Body of pancreas (tissue), 4 donors: ENCODE measurements at places on chromosomes 3 and 15. TPM values are rescaled to one million over a fixed set of nuclear protein-coding genes. Genes with fewer than 3 reads are reported as not detected.

GRCh38 chr15:33963831-33964664 lies 4.2 kb upstream of the CHRM5 start:
- no peak for DNase-seq

- DNase-seq, result no peak
Observed at GRCh38 chr15:88543065-88543776, 3.3 kb downstream of the DET1 start.

GRCh38 chr3:148796799-148797198 lies 30.8 kb upstream of the CPB1 start:
- no peak for DNase-seq

DNA sequence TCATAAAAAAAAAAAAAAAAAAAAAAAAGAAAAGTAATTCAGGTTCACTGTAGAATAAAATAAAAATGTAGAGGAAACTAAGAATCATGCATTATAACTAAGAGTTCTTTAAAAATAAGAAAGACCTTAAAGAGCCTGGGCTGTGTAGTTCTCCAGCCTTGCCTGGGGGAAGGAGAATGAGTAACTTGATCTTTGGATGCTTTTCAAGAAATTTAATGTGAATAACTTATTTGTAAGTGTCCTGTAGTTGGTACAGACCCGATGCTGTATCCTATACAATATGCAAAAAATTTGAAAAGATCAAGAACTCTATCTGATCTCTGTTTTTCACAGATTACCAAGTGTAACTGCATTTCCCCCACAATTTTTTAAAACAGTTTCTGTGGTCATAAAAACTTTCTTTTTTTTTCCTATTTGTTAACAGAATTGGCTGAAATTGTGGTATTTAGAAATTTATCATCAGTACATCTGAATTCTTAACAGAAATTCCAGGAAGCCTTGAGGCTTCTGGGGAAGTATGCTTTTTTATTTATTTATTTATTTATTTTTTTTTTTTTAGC lies 195.3 kb downstream of the THRB start:
- DNase-seq, result no peak

DNA sequence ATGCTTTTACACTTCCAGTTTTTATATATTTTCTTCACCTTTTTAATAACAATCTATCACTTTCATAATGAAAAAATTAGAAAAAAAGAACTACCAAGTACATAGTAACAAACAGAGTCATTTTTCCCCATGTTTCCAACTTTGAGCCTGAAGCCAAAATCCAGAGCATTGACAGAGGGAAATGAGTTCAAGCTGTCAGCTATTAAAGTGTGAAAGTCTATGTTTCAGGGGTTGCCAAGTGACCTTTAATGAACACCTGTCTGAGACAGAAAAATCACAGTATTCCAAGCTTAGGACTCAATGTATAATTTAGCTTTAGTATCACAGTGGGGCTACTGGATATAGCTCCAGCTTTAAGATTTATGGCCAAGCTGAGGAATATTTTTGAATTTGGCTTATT lies 128.3 kb upstream of the GADL1 start:
- DNase-seq, result no peak

- no peak for DNase-seq
Observed at GRCh38 chr3:4271834-4272233, 31.3 kb upstream of the SETMAR start.

DNA sequence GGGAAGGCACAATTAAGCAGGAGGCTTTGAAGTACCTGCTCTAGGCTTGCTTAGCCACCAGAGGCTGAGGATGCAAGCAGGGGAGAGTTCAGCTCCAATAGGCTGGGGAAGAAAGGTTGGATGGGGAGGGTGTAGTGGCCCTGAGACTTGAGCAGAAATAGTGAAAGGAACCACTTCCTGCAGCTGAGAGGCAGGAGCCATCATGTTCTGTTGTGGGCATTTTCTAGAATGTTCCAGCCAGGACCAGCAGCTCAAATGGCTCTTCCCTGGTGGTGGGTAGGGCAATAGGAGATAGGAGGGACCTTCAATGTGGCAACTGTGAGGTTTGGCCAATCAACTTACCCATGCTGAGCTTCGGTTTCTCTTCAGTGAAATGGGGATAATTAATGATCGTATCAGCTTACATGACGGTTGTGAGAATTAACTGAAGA lies 79.1 kb upstream of the CGNL1 start:
- no peak for DNase-seq

DNA sequence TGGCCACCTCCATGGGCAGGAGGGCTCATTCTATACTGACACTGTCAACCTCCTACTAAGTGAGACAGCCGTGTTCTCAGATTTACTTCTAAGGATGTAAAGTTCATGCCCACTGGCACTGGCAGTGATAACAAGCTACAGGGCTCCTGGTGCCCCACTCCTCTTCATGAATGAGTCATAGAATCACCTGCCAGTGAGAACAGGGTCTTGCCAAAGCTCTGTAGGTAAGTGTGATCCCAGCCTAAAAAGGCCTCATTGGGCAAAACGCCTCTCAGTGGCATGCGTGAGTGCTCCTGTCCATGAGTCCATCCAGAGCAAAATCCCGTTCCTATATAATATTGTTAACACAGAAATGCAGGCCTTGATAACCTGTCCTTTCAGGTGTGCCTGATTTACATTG lies 17.4 kb downstream of the PXYLP1 start:
- DNase-seq, result no peak

GRCh38 chr15:46502667-46503066 lies 867.8 kb downstream of the SQOR start:
- no peak for DNase-seq

DNA sequence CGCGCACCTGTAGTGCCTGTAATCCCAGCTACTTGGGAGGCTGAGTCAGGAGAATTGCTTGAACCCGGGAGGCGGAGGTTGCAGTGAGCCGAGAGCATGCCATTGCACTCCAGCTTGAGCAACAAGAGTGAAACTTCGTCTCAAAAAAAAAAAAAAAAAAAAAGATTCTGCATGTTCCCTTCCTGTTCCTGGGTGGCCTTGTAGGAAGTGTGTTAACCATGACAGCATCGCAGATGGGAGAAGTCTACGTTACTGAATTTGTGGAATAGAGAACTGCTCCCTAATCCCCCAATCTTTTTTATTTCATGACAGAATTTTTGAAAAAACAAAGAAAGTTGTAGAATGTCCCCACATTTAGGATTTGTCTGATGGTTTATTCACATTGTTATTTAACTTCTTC lies 45.4 kb downstream of the FOXL2 start:
- DNase-seq, result no peak

- DNase-seq, result no peak
Observed at GRCh38 chr3:52781741-52782140, 4.3 kb downstream of the ITIH1 start.

DNA sequence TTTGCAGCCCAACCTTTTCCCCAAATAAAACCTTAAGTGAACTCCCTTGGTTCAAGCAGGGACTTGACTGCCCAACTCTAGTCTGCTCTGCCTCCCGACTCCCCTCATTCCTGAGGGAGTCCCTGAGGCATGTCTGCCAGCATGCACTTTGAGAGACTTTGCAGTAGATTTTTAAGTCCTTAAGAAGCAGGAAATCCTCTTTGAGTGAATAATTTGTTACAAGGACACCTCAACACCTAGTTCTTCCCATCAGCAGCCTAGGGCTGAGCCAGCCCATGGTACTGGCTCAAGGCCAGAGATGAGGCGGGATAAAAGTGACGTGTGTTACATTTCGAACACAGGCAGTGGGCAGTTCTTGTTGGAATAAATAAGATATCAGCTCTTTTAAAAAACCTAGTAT lies 204.3 kb upstream of the SLC2A2 start:
- DNase-seq, result no peak

DNA sequence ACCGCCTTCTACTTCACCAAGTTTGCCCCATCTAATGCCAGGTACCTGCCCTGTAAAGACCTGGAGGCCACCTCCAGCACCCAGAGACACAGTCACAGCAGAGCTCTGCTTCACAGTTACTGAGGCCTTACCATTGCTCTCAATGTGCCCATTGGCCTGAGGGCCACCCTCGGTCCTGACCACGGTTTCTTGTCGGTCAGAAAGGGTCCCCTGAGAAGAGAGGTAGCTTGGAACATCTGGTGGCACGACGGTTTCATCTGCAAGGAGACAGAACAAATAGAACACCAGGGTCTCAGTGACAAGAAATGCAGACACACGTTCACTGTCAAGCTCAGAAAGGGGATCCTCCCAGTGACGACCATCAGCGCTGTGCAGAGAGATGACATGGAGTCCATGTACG lies 118.7 kb downstream of the LRIG1 start:
- DNase-seq, result no peak

DNA sequence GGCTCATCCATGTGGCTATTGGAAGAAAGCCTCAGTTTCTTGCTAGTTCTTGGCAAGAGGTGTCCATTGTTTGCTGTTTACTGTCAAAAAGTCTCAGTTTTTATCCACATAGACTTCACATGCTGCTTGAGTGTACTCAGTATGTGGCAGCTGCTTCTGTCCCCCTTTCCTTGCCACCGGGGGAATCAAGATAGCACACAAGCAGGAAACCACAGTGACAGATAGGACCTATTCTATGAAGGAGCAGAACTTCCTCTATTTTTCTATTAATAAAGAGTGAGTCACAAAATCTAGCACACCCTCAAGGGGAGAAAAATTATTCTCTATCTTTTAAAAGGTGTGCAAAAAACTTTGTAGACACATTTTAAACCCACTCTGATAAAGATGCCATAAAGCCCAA lies 121.4 kb upstream of the GMNC start:
- no peak for DNase-seq

DNA sequence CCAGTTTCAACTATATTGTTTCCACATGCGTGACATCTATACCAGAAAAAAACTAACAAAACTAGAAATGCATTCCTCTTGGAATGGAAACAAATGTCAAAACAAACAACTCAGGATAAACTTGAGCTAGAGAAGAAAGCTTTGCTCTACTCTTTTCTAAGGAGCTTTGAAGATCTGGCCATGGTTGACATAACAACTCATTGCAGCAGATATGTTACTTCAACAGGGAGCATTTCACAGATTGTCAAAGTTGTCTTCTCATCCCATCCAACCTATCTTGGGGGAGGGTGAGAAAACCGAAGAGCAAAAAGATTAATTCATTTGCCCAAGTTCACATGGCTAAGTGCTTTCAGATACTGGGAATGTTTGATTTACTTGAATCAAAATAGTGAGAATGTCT lies 484.4 kb downstream of the CNTN4 start:
- DNase-seq, result no peak

- DNase-seq, result no peak
Observed at GRCh38 chr15:53917109-53917508, 61.1 kb upstream of the UNC13C start.

DNA sequence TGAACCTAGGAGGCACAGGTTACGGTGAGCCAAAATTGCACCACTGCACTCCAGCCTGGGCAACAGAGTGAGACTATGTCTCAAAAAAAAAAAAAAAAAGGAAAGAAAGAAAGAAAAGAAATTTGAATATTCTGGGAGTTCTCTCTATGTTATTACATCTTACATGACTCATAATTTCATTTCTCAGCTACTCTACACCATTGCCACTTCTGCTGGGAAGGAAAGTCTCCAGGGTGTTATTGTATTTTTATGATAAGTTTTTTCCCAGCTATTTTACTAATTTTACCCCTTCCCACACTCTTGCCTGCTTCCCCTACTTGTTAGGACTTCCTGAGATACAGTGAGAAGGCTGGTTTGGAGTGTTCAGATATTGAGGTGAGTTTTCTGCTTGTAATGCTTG lies 69.7 kb upstream of the UMPS start:
- DNase-seq, result no peak

DNA sequence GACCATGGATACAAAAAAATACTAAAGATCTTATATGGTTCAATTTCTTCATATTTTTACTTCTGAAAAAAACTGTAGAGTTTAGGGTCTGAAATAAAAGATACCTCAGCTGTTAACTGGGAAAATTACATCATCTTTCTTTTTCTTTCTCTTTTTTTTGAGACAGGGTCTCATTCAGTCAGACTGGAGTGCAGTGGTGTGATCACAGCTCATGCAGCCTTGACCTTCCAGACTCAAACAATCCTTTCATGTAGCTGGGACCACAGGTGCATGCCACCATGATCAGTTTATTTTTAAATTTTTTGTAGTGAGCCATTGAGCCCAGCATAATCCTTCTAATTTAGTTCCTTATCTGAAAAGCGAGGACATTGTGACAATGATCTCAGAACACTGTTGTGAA lies 39.6 kb upstream of the TKT start:
- DNase-seq, result no peak

GRCh38 chr3:133383175-133383574 lies 16.7 kb upstream of the BFSP2 start:
- peak; percentile 53 for DNase-seq

GRCh38 chr3:192057261-192057660 lies 596.3 kb downstream of the PYDC2 start:
- no peak for DNase-seq

GRCh38 chr3:151468284-151468917 lies 7.5 kb upstream of the IGSF10 start:
- DNase-seq, result peak; percentile 60

DNA sequence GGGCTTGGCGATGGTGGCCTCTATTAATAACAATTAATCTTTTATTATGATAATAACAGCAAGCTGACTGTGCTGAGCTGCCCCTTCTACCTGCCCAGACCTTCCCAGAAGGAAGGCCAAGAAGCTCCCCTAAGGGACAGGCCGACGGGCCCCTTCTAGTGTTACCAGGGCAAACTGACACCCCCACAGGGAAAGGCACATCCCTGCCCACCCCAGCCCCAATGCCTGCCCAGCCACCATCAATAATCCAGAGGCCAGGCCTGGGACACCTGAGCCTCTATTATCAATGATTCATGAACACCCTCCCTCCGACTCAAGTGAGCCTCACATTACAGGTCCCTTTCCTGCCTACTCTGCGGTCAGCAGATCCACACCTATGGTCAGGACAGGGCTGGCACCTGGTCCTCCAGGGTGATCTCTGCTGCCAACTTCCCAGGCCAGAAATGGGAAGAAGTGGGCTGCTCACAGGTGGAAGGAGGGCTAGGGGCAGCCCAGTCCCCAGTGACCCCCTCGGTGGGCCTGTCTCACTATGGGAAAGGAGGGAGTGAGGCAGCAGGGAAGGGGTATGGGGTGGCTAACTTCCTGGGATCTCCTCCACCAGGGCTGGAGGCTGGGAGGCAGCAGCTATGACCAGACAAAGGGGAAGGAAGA lies 1.8 kb downstream of the TWF2 start:
- no peak for DNase-seq

- DNase-seq, result no peak
Observed at GRCh38 chr3:12995389-12996180, 77.6 kb downstream of the IQSEC1 start.

GRCh38 chr3:45874677-45875346 lies 11.5 kb upstream of the CCR9 start:
- DNase-seq, result no peak

GRCh38 chr3:59658274-59658673 lies 608.4 kb upstream of the CFAP20DC start:
- DNase-seq, result no peak

The AADACL2 gene
- not detected for total RNA-seq

The GLDN gene
- 2.6 TPM for total RNA-seq

The LHFPL4 gene
- total RNA-seq, result 0.66 TPM

The CEP97 gene
- 3.4 TPM for total RNA-seq

The MAN2A2 gene
- 78.9 TPM for total RNA-seq

The FGF12 gene
- 0.99 TPM for total RNA-seq

The MITF gene
- total RNA-seq, result 12.2 TPM

The UBAP1L gene
- total RNA-seq, result 4.6 TPM

The CPN2 gene
- total RNA-seq, result not detected
